ENCODE measurements at places on chromosomes 7 and 10. TPM values are rescaled to one million over a fixed set of nuclear protein-coding genes. Genes with fewer than 3 reads are reported as not detected.

DNA sequence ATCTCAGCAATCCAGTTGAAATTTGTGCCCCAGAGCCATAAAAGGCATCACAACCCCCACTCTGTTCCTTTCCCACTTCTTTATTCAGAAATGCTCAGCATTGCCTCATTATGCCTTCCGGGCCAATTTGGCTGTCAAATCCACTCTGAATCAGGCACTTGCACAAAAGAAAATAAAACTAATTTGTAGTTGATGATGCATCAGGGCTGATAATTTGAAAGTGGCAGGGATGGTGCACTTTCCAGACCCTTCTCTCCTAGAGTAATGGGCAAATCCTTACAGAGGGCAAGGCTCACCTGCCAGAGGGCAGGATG is 147.9 kb upstream of the PDE1C start:
- DNase-seq = no peak

DNA sequence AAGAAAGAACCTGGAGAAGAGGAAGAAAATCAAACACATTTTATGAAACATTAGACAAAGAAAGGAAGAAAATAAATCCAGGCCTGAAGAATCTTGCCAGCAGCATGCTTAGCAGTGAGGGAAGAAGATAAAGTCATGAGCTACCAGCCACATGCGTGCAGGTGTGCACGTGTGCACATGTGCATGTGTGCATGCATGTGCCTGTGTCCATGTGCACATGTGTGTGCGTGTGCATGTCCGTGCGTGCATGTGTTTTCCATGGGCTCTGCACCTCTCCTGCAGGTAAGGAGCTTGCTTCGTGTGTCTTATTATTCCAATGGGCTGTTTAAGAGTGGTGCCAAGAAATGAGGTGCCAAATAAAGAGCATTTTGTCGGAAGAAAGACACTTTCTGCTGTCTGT is 322.2 kb downstream of the FGFR2 start:
- DNase-seq = no peak

DNA sequence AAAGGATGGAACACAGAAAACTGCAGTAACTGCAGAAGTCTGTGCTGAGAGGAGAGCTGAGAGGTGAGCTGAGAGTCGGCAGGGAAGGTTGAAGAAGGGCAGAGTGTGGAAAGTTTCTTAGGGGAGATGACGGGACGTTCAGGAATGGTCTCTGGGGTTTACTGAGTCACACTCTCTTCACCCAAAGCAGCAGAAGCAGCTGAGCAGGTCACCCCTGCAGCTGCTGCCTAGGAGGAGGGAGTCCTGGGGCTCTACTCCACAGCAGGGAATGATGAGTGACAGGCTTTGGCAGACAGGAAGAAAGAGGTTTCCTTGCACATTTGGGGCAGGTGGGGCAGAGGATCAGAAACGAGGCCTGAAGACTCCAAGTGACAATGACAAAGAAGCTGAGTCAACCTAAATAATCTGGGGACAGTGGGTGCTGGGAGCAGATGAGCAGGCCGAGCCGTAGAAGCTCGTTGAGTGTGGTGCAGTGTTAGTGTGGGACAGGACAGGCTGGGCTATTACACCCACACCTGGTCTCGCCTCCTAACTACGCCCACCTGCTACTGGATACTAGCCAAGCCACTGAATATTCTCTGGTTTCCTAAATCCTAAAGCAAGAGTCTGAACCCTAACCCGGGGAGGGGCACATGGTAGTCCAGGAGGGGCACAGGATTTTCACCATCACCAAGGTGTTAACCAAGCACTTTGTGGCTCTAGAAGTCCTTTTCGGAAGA is 24.9 kb downstream of the BEND7 start:
- DNase-seq = no peak

DNA sequence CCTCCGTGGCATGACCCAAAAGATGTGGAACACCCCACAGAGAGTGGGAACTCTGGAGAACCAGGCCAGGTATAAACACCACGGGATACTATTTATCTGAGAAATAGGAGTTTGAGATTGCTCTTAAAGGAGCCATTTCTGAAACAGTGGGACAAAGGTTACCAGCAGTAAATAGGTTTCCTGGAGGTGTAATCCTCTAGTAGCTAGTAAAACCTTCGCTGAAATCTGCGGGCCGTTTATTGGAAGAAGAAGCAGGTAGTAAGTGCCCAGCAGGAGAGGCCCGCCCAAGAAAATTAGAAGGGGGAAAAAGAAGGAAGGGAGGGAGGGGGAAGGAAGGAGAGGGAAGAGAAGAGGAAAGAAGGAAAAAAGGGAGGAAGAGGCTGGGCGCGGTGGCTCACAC is 51.6 kb downstream of the CHST3 start:
- DNase-seq = no peak

DNA sequence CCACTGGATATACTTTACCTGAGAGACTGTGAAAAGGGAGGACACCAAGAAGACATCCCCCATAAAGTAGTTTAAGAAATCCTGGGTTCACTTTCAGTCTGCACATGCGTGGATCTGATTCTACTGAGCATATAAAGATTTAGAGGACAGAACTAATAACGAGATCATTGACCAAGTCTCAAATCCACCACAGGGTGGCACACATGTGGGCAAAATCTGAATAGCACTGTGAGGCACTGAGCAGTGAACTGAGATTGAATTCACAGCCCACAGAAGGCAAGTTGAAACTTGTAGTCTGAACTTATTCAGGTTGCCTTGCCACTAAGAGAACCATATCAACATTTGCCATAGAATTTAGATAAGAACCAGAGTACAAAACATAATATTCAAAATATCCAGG is 818.6 kb downstream of the GRID1 start:
- DNase-seq = no peak

GRCh38 chr7:113015034-113015645 is 71.5 kb downstream of the GPR85 start:
- no peak for DNase-seq

GRCh38 chr7:79778786-79779770 is 325.6 kb upstream of the MAGI2 start:
- DNase-seq = no peak

GRCh38 chr7:124089621-124090020 is 56.8 kb upstream of the TMEM229A start:
- no peak for DNase-seq

- DNase-seq = no peak
Measured at GRCh38 chr10:47301833-47302232, 1.8 kb downstream of the GDF10 start.

DNA sequence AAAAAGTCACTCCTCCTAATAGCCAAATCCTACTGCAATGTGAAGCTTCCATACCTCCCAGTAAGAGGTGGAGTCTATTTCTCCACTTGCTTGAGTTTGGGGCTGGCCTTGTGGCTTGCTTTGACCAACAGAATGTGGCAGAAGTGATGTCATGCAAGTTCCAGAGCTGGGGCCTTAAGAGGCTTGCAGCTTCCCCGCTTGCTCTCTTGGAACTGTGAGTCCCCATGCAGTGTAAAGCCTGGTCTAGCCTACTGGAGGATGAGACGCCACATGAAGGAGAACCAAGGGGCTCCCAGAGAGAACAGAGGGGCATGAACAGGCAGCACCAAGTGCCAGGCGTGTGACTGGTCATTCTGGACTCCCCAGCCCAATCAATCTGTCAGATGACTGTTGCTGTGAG is 58.6 kb upstream of the OPALIN start:
- DNase-seq = no peak

DNA sequence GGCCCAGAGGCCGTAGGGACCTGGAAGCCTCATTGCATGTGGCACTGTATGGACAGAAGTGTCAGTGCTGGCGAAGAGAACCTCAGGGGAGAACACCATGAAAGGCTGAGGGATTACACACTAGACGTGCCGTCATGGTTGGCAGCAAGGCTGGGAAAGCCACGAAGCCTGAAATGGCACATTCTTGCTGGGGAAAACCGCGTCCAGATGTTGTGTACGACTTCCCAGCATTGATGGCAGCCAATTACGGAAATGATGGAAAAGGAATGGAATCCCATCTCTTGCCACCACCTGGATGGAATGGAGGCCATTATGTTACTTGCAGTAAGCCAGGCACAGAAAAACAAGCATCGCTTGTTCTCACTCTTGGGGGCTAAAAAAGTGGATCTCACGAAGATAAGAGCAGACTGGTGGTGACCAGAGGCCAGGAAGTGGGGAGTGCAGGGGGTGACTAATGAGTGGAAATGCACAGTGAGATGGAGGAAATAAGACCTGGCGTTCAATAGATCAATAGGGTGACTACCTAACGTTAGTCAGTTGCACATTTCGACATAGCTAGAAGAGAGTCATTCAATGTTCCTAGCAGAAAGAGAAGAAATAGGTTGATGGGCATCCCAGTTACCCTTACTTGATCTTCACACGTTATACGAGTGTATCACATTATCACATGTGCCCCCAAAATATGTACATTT is 14.6 kb upstream of the PWWP2B start:
- no peak for DNase-seq

DNA sequence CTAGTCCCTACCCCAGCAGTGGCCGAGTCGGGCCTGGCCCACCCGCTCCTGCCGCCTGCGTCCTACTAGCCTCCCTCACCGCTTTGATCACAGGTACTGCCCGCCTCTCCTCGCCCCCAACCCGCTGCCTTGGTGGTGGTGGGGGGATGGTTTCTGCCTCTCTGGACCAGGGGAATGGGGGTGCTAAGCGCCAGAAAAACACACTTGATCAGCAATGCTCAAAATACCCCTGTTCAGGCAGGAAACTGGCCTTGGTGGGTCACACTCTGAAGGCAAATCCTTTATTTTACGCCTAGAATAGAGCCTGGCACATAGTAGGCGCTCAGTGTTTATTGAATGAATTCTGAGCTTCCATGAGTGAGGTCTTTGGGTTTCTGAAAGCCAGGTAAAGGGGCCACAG is 1.0 kb upstream of the CRTAC1 start:
- DNase-seq = no peak

- no peak for DNase-seq
Measured at GRCh38 chr10:103666087-103666761, 172.7 kb downstream of the NEURL1 start.

GRCh38 chr7:50287129-50287528 is 17.4 kb upstream of the IKZF1 start:
- DNase-seq = no peak

GRCh38 chr10:33052915-33053810 is 95.1 kb upstream of the ITGB1 start:
- DNase-seq = no peak

DNA sequence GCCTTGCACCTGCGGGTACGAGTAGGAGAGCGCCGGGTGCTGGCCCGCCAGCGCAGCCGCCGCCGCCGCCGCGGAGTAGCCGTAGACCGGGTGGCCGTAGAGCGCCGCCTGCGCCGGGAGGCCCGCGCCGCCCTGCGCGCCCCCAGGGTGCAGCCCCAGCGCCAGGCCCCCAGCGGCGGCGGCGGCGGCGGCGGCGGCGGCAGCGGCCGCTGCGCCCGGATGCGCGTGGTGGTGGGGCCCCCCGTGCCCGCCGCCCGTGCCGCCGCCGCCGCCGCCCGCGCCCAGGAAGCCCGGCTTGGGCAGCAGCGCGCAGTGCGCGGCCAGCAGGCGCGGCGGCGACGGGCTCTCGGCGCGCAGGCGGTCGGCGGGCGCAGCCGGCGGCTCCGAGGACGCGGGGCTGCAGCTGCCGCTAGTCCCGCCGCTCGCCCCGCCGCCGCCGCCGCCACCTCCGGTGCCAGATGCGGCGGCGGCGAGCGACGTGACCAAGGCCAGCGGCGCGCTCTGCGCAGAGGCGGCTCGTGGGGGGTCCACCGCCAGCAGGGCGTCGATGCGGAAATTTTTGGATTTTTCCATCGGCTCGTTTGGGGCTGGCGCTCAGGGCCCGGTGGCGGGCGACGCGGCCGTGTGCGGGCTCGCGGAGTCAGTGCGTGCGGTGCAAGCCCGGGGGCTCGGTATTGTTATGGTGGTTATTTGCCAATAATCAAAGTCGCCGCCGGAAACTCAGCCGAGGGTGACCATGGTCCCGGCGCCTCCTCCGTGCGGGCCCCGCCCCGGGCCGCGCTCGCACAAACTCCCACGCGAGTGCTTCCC is 480 bp downstream of the MNX1 start:
- DNase-seq = no peak

DNA sequence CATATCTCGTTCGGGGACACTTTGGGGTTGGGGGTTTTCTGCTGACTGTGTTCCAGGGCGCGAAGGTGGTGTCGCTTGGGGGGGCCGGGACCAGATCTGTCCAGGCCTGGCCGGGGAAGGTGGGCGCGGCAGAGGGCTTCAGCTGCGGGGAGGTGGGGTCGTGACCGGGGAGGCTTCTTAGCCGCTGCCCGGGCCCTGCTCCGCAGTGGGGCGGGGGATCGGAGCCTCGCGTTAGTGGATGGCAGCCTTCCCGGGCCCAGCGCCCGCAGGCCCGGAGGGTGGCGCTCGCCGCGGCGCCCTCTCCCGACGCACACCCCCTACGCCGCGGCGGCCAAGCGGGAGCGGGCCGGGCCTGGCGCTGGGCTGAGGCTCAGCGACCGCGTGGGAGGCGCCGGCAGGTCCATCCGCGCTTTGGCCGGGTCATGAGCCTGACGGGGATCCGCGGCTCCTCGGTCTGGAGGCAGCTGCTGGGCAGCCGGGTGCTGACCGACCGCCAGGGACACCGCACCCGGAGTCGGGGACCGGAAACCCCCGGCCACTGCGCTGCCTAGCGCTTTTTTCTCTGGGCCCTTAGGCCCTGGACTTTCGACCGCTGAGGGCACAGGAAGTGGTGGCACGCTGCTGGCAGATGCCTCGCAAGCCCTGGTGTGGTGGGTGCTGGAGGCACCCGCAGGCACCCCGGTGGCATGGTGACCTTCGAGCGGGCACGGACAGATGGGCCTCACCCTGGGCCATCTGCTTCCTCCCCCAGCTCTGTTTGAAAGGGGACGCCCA is 1.2 kb downstream of the AGAP3 start:
- peak; percentile 74 for DNase-seq

DNA sequence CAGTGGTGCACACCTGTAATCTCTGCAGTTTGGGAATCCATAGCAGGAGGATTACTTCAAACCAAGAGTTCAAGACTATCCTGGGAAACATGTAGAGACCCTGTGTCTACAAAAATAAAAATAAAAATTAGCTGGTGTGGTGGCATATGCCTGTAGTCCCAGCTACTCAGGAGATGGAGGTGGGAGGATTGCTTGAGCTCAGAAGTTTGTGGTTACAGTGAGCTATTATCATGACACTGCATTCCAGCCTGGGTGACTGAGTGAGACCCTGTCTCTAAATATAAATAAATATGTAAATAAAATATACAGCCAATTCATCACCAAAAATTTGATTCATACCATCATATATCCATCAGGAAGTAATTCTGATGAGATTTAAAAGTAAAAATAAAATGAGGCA is 60.9 kb downstream of the ANKRD7 start:
- no peak for DNase-seq

- DNase-seq = no peak
Measured at GRCh38 chr10:93591065-93591808, 9.8 kb downstream of the RBP4 start.

- no peak for DNase-seq
Measured at GRCh38 chr7:5589819-5590595, 166.4 kb upstream of the TNRC18 start.

Gene POLR2J2
- 76.6 TPM for total RNA-seq

Gene KLF14
- total RNA-seq = not detected

Gene ADAMTS14
- not detected for total RNA-seq

Gene NAPEPLD
- 1.5 TPM for total RNA-seq

Gene KCNIP2
- 0.77 TPM for total RNA-seq

Gene CCDC136
- total RNA-seq = 4.9 TPM

Gene KCNMA1
- not detected for total RNA-seq

Gene AGMO
- not detected for total RNA-seq

Gene DYNC1I1
- total RNA-seq = 0.08 TPM

Gene GDF2
- not detected for total RNA-seq

Data from CD4-positive, alpha-beta T cell (primary cell).